Esophagus mucosa (tissue), 1 donor: ENCODE measurements at places on chromosomes 1 and 21. TPM values are rescaled to one million over a fixed set of nuclear protein-coding genes. Genes with fewer than 3 reads are reported as not detected.

DNA sequence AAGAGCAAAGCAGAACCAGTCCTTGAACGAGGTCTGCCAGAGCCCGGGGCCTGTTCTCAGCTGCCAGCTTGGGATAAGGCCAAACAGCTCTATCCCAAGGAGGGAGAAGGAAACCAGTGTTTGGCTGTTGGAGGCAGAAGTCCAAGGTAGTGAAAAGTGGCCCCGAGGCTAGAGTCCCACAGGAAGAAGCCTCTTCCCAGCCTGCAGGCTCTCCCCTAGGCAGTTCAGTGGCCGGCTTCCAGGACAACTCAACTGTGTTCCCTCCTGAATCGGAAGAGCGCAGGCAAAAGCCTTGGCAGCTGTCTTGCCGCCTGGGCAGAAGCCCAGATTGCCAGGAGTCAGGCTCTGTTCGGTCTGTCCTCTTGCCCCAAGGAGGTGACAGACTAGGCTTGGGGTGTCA is 19.3 kb downstream of the QSOX1 start:
- ATAC-seq: no peak

- ATAC-seq: peak; percentile 54
Observed at GRCh38 chr1:201888282-201889089, at the start of gene SHISA4. Gene SHISA4 (plus strand): TSS chr1:201888898. CDS start chr1:201888995, 97 bp downstream.

DNA sequence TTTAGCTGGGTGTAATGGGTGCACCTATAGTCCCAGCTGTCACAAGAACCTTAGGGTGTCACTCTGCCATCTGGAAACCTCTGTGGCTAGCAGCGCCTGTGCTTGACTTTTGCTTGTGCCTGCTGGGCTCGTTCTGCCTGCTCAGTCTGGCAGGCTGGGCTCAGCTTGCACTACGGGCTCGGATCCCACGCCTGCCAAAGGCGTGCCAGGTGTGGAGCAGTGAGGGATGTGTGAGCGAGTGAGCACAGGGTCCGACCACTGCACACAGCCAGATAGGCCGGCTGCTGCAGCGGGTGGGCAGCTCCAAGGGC is 2.8 kb upstream of the LSM10 start:
- ATAC-seq: peak; percentile 25

DNA sequence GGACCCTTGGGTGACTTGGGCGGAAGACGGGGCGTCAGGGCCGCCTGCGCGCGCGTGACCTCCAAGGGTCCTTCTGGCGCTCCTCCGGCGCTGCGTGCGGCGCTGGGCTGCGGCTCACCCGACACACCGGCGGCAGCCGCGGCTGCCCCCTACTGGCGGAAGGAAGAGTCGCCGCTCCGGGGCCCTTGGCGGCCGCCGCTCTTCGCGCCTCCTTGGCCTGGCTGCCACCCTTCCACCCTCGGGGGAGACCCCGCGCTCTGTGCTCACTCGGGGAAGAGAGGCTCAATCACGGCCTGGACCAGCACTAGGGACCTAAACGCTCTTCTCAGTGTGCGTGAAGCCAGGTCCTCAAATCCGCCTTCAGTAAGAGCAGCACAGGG is 89.7 kb downstream of the DMRTA2 start:
- ATAC-seq: peak; percentile 77

DNA sequence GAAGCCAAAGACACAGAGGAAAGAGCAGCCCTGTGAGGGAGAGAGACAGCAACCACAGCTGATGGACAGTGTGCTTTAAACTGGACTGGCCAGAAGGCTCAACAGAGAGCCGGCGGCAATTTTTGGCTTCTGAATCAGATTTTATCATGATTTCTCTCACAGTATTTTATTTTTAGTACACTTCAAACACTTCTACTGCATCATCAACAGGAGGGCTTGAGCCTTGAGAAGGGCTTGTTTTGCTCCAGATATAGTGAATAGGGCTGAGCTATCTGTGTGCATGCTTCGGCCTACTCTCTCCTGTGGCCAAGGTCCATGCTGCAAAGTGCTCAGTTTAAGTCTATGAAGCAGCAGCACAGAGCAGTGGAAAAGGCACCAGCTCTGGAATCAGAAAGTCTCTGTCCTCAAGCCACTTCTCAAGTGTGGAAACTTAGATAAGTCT is 33.3 kb downstream of the ADCY10 start:
- no peak for ATAC-seq

Gene CHIA
- total RNA-seq: not detected

Gene CA6
- total RNA-seq: not detected

Gene S100A8
- total RNA-seq: 27,439 TPM

Gene VWA5B1
- total RNA-seq: not detected
